Calu3 (cell line): ENCODE measurements at places on chromosomes 6 and 20. TPM values are rescaled to one million over a fixed set of nuclear protein-coding genes. Genes with fewer than 3 reads are reported as not detected.

The RIPOR3 gene
- total RNA-seq, result 2.8 and 4.0 TPM in 2 replicates

The CASS4 gene
- total RNA-seq, result 0.24 and 0.27 TPM in 2 replicates

The NDUFAF4 gene
- total RNA-seq, result 39.6 and 50.9 TPM in 2 replicates

The RIPPLY2 gene
- total RNA-seq, result 0.31 TPM in 1 of 2 replicates, not detected in the other

GRCh38 chr20:33418033-33418432 is 16.7 kb upstream of the CDK5RAP1 start:
- no peak for DNase-seq

DNA sequence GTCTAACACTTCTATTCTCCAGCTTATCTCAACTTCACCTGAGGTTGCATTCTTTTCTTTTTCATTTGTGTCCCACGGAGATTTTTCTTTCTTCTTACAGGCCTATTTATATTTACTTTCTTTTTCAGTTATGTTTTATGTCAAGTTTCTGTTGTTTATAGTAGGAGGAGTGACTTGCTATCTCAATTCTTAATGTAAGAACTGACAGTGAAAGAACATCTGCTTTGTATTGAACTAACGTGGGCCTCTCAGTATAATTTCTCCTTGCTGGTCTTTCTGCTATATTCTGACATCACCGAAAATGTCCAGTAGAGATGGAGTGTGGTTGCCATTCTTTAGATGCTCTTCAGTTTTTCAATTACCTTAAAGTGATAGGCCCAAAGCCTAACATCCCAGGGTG is 521.7 kb downstream of the EPM2A start:
- DNase-seq, result no peak

GRCh38 chr6:75418233-75418632 is 75.4 kb downstream of the FILIP1 start:
- peak; percentile 30 for DNase-seq

DNA sequence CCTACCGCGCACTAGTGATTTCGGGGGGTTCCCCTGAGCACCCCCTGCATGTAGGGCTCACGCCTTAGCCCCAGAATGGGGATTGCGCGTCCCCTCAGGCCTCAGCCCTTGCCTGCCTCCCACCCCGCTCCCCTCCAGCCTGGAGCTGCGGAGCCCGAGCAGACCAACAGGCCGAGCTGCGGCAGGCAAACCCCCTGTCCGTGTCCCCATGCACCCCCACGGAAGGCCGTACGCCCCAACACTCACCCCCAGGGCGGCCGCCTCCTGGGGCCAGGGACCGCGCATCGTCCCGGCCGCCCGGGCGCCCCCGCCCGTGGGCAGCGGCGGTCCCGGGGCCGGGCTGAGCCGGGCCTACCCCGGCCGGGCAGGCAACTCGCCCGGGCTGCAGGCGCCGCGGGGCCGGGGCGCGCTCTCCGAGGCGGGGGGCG is 1.2 kb upstream of the KCNB1 start:
- no peak for DNase-seq

GRCh38 chr6:26411751-26412150 is 9.7 kb downstream of the BTN3A1 start:
- DNase-seq, result no peak

GRCh38 chr6:154950979-154951344 is 44.2 kb upstream of the TIAM2 start:
- DNase-seq, result no peak

DNA sequence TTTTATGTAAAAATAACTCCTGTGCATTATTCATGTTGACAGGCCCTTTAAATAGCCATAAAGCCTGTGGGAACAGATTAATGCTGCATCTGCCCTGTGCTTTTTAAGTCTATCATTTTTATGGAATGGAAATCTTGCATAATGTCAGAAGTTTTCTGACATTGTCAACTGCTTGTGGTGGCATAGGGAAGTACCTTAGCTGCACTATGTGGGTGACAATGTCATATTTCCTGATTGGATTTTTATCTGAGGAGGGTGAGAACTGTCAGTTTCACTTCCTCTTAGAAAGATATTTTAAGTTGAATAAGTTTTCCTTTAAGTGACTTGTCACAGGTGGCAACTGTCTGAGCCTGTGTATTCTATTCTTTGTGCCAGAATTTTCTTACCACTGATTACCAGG is 267.9 kb downstream of the PLCB1 start:
- DNase-seq, result no peak

GRCh38 chr20:23547613-23548012 is 20.7 kb downstream of the CST9L start:
- DNase-seq, result no peak

GRCh38 chr6:15876406-15876805 is 213.6 kb upstream of the DTNBP1 start:
- DNase-seq, result no peak

DNA sequence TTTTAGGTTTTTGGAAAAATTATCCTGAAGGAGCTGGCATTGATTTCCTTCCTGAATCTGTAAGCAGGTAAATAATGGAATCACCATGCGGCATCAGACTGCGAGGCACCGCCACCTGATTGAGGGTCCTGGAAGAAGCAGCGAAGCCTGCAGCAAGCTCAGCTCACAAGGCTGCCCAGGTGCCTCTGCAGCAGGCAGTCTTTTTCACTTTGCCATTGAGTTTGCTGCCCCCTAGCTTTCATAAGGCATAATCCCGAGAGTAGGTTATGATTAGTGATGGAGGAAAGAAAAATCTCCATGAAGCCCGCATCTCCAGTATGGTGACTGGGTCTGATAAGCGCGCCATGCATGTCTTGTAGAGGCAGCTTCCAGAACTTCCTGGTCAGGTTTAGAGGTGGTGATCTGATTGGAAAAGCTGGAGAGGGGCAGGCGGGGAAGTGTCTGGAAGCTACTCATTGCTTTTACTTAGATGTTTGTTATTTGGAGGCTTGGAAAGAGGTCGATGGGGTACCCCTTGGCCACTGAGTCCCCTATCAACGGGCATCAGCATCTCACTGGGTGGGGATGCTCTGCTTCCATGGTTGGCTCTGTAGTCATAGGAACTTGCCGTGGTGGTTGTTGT is 26.7 kb downstream of the IYD start:
- peak; percentile 54 for DNase-seq

DNA sequence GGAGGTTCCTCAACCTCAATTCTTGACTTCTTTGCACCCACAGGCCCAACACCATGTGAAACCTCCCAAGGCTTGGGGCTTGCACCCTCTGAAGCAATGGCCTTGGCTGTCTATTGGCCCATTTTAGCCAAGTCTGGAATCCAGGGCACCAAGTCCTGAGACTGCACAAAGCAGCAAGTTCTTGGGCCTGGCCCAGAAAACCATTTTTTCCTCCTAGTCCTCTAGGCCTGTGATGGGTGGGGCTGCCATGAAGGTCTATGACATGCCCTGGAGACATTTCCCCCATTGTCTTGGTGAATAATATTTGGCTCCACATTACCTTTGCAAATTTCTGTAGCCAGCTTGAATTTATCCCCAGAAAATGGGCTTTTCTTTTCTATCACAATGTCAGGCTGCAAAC is 849.6 kb upstream of the MANEA start:
- no peak for DNase-seq

- DNase-seq, result no peak
Measured at GRCh38 chr6:89251170-89251569, 34.0 kb upstream of the GABRR1 start.

GRCh38 chr20:38893056-38893564 is 33.1 kb upstream of the FAM83D start:
- no peak for DNase-seq

DNA sequence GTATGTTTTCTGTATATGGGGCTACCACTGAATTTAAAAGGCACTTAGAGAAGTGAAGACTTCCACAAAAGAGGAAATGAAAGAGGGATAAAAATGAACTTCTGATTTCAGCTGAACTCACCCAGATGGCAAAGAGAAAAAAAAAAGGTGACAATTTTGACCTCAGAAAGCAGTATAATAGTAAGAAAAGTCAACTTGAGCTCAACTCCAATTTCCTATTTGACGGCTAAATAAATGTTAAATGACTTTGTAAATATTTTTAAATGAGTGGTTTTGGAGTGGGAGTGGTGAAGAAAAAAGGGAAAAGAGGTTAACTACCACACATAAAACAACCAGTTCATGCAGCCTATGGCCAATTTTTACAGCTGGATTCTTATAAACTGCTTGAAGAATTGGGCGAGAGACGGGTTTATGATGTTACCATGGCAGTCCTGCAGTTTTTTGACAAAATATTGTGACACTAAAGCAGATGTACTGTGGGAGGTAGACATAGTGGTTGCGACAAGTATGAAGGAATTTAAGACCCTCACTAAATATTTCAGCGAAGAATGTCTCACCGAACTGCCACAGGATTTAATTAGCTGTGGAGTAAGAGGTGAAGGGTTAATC is 49.8 kb upstream of the ADTRP start:
- no peak for DNase-seq

GRCh38 chr6:57123111-57123510 is 33.1 kb downstream of the ZNF451 start:
- no peak for DNase-seq
